ENCODE measurements at places on chromosomes 3 and 15. TPM values are rescaled to one million over a fixed set of nuclear protein-coding genes. Genes with fewer than 3 reads are reported as not detected.

FHIT gene
- 6.5 TPM for total RNA-seq

DNA sequence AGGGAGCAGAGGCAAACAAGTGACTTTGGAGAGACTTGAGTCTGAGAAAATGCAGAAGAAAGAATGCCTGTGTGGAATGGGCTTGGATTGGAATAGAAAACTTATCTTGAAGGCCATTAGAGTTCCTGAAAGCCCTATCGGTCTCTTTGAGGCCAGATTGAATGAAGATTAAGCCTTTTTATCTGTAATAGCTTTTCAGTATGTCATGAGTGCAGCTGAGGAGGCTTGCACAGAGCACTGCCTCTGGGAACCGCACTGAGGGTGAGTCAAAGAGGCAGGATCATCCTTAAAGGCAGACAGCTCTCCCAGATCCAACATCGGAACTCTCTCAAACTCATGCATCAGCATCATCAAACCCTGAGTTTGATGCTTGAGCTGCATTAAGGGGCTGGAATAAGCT is 515.2 kb downstream of the NTRK3 start:
- DNase-seq = no peak

IFT122 gene
- 34.0 TPM for total RNA-seq

ADAMTS7 gene
- 0.18 TPM for total RNA-seq

DNA sequence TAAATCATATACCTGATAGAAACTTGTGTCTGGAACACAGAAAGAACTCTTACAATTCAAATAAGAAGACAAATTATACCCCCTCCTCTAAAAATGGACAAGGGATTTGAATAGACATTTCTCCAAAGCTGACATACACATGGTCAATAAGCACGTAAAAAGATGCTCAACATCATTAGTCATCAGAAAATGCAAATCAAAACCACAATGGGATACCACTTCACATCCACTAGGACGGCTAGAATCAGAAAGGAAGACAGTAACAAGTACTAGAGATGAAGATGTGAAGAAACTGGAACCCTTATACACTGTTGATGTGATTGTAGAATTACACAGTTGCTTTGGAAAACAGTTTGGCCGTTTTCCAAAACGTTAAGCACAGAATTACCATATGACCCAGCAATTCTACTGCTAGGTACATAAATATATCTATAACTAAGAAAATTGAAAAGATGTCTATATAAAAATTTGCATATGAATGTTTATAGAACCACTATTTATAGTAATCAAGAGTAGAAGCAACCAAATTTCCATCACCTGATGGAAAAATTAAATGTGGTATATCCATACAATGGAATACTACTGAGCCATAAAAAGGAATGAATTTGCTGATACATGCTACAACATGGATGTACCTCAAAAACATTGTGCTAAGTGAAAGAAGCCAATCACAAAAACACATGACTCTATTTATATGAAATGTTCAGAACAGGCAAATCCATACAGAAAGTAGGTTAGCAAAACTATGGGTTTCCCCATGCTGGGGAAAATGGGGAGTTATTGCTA is 60.8 kb downstream of the GREM1 start:
- no peak for DNase-seq

C3orf80 gene
- total RNA-seq = 0.23 TPM

- no peak for DNase-seq
These were observed 25.5 kb downstream of the CHP1 start for GRCh38 chr15:41256577-41257038.

DNA sequence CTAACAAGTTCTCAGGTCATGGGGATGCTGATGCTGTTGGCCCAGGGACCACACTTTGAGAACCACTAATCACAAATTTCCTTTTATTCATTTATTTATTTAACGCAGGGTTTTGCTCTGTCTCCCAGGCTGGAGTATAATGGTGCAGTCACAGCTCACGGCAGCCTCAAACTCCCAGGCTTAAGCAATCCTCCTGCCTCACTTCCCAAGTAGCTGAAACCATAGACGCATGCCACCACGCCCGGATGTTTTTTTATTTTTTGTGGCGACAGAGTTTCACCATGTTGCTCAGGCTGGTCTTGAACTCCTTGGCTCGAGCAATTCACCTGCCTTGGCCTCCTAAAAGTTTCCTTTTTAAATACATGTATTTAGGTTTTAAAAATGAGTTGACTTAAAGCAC is 20.7 kb upstream of the ISLR2 start:
- DNase-seq = no peak

CCDC54 gene
- not detected for total RNA-seq

CLDN16 gene
- total RNA-seq = not detected

DNA sequence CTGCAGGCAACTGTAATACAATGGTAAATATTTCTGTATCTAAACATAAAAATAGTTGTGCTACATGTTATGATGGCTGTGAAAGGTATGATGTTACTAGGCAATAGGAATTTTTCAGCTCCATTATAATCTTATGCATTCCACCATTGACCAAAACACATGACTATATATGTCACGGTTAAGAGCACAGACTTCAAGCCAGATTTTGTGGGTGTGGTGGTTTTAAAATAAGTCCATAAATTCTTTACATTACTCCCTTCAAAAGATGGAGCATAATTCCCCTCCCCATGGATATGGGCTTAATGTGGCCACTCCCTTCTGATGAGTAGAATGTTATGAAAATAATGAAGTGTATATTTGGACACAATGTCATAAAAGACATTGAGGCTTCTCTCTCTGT is 88.4 kb upstream of the TBC1D5 start:
- DNase-seq = no peak

DNA sequence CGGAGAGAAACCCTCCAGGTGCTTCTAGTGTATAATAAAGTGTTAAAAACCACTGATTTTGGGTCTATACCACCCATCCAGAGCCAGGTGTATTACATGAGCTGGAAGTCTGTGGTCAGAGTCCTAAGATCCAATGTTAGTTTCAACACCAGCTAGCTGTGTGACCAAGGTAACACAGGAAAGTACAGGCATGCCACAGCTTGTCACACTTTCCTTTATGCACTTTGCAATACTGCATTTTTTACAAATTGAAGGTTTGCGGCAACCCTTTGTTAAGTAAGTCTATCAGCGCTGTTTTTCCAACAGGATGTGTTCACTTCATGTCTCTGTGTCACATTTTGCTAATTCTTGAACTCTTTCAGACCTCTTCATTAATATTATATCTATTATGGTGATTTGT is 201.3 kb upstream of the PRICKLE2 start:
- no peak for DNase-seq

PRR20G gene
- not detected for total RNA-seq

DNA sequence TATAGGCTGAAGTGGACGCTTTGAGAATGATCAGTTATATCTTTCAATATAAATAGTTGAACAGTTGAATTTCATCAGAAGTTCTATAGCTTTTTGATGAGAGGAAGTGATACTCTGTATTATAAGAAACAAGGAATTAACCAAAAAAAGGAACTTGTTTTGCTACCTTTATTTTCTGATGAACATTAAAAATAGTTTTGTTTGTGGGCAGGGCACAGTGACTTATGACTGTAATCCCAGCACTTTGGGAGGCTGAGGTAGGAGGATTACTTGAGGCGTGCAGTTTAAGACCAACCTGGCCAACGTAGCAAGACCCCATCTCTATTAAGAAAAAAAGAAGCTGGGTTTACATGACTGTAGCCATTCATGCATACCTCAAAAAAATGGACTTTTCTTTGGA is 16.7 kb downstream of the BLOC1S6 start:
- DNase-seq = no peak

- DNase-seq = no peak
These were observed 18.6 kb downstream of the SSUH2 start for GRCh38 chr3:8625991-8626390.

- DNase-seq = no peak
These were observed 356.3 kb upstream of the C2CD4B start for GRCh38 chr15:62521396-62521795.

DNA sequence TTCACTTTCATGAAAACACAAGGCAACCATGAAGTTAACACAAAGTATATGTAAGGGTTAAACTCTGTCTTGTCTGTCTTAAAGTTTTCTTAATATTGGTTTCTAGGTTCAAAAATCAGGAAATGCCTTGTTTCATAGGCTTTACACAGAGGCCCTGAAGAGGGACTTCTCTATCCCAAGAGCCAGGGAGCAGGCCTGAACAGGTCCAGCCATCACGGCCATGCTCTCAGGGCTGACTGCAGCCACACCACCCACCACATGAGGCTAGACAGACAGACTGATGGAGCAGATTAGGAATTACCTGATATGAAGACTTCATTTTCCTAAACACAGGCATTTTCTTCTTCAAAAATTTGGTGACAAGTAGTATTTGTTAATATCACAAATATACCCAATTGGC is 502.9 kb downstream of the GABRG3 start:
- DNase-seq = no peak

MAGEL2 gene
- total RNA-seq = not detected

- DNase-seq = no peak
These were observed 75.7 kb upstream of the ARNT2 start for GRCh38 chr15:80328496-80328895.

- no peak for DNase-seq
These were observed 35.5 kb downstream of the CYFIP1 start for GRCh38 chr15:22944651-22945050.

GMPS gene
- total RNA-seq = 96.9 TPM

DNA sequence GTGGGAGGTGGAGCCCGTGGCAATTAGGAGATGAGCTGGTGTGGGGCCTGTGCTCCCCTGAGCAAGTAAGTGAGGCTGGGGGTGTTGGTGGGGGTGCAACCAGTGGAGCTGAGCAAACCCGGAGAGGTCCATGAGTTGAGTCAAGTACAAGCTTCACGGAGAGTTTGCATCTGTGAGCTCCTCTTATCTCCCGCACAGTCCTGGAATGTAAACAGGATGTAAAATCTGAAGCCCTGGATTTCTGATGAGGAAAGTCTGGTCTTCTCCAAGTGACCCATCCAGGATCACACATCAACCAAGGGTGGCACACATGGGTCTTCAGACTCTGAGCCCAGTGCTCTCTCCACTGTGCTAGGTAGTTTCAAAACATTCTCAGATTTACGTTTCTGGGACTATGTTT is 67.8 kb downstream of the LSM3 start:
- no peak for DNase-seq

DNA sequence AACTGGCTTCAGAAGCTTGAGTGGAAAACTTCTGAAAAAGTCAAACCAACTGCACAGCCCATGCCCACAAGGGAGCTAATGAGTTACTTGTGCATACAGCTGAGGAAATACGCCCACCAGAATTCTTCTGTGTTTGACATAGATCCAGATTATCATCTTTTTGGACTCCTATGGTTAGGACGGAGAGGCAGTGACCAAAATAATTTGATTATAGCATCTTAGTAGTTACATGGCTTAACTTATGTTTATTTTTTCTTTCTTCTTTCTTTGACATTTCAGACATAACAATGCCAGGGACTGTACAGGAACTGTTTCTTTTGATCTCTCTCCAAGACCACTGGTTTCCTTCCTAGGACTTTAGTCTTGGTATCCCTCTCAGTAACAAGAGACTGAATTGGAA is 246.1 kb upstream of the RASGRP1 start:
- DNase-seq = no peak

CCDC33 gene
- total RNA-seq = not detected

SERINC4 gene
- 0.30 TPM for total RNA-seq

GRCh38 chr3:88038566-88038965 is 20.2 kb downstream of the CGGBP1 start:
- no peak for DNase-seq

PIERCE2 gene
- not detected for total RNA-seq

SLCO3A1 gene
- total RNA-seq = 20.8 TPM

NRROS gene
- 37.5 TPM for total RNA-seq

DNA sequence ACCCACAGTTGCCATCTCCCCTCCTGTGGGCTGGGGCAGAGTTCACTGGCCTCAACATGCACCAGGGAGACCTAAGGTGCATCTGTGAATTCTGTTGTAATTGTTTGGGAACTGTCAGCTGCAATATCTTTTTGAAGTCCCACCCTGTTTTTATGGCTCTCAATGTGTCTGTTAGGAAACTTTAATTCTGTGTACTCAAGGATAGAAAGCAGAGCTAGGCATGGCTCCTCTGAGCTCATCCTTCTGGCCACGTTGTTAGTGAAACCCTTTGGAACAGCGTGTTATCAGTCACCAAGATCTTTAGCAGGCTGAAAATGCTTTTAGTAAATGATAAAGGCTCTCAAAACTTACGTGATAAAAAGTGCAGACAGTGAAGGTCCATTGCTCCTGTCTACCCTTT is 33.6 kb upstream of the MTMR10 start:
- DNase-seq = no peak

KBTBD13 gene
- not detected for total RNA-seq

GRCh38 chr3:61589856-61590255 is 28.5 kb downstream of the PTPRG start:
- DNase-seq = no peak

GRCh38 chr3:186093271-186093900 is 15.5 kb downstream of the ETV5 start:
- DNase-seq = no peak

GRCh38 chr3:8800016-8800415 is 30.6 kb upstream of the OXTR start:
- no peak for DNase-seq

GRCh38 chr3:140085001-140085400 is 150.0 kb downstream of the CLSTN2 start:
- no peak for DNase-seq

ZNF620 gene
- 5.7 TPM for total RNA-seq

- DNase-seq = no peak
These were observed 35.6 kb downstream of the ZXDC start for GRCh38 chr3:126439968-126440708.

DNA sequence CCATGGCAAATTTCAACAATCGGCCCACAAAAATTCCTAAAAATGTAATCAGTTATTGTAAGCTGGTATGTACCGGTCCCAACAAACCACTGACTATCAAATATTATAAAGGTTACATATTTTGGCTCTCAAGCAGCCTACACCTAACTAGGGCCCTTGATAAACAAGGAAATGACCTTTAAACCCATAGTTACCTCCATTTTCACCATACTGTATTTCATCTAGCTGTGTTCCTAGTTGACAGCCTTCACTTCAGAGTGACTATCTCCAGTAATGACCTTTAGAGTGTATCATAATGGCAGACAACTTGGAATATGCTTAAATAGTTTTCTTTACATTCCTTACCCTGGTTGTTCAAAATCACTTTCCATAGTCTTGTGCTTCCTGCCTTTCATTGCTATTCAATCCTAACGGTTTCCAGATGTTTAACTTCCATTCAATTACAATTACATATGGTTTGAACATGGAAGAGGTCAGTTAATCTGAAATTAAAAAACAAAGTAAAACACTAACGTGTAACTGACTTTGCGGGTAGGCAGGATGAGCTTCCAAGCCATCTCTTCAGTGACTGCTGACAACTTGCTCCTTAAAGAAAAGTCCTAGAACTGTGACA is 111.9 kb upstream of the TSC22D2 start:
- DNase-seq = no peak

ZNF502 gene
- total RNA-seq = 1.3 TPM

Data from activated CD8-positive, alpha-beta memory T cell treated with anti-CD3 and anti-CD28 coated beads, Interleukin-2, amount 10 ng/mL, durations not matched to agents 7 days and 5 days (primary cell).